ENCODE measurements at places on chromosomes 11 and 22. TPM values are rescaled to one million over a fixed set of nuclear protein-coding genes. Genes with fewer than 3 reads are reported as not detected.

- H3K4me3 ChIP-seq = no peak overlapping the region
- no peaks in the 10 kb centered on the region for H3K4me1 ChIP-seq
- peaks cover 10% of the 10 kb centered on the region for H3K36me3 ChIP-seq
- no peaks in the 10 kb centered on the region for H3K27me3 ChIP-seq
Observed at GRCh38 chr11:27489092-27489491, 16.5 kb upstream of the LGR4 start.

The NAALADL1 gene
- 22.4 TPM for total RNA-seq

DNA sequence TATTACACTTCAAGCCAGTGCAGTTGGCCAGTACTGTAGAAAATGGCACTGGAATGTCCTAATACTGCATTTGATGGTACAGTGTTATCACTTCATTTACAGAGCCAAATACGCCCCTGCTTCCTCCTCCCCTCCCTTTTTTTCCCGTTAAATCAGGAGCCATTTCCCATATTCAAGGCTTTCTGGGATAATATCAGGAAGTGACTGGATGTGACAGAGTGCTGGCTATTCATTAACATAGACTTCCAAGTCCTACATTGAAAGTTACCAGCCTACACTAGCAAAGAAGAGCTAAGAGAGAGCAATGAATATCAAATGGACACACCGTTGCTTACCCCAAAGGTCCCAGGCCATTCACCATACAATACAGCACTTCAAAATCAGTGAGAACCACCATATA is 32.1 kb upstream of the ABCC8 start:
- no peak overlapping the region for H3K27ac ChIP-seq
- no peaks in the 10 kb centered on the region for H3K4me1 ChIP-seq
- H3K27me3 ChIP-seq = no peaks in the 10 kb centered on the region
- H3K4me3 ChIP-seq = no peak overlapping the region

DNA sequence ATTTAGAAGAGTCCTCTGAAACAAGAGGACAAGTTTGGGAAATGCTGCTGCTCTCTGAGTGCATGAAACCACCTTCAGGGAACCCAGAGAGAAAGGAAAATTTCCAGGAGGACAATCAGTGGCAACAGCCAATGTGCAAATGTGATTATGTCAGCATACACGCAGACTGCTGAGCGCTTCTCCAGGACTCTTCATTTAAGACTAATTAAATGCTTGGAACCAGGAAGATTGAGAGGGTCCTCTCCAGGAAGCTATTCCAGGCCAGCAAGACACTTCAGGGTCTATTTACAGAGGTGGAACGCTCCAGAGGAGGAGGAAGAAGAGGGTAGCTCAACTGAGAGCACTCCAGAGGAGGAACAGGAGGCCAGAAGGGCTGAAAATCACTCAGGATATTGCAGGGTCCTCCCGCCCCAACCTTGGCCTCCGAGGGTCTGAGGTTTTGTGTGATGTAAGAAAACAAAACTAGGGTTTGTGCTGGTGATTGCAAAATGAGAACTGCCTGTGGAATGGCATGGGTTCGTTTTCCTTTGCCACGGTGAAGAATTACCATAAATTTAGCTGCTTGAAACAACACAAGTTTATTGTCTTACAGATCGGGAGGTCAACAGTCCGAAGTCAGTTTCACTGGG is 14.1 kb upstream of the HTR3A start:
- H3K36me3 ChIP-seq = no peaks in the 10 kb centered on the region
- DNase-seq = no peak
- no peak overlapping the region for H3K4me3 ChIP-seq
- no peaks in the 10 kb centered on the region for H3K4me1 ChIP-seq
- no peak overlapping the region for H3K27ac ChIP-seq

The C22orf23 gene
- not detected for total RNA-seq

DNA sequence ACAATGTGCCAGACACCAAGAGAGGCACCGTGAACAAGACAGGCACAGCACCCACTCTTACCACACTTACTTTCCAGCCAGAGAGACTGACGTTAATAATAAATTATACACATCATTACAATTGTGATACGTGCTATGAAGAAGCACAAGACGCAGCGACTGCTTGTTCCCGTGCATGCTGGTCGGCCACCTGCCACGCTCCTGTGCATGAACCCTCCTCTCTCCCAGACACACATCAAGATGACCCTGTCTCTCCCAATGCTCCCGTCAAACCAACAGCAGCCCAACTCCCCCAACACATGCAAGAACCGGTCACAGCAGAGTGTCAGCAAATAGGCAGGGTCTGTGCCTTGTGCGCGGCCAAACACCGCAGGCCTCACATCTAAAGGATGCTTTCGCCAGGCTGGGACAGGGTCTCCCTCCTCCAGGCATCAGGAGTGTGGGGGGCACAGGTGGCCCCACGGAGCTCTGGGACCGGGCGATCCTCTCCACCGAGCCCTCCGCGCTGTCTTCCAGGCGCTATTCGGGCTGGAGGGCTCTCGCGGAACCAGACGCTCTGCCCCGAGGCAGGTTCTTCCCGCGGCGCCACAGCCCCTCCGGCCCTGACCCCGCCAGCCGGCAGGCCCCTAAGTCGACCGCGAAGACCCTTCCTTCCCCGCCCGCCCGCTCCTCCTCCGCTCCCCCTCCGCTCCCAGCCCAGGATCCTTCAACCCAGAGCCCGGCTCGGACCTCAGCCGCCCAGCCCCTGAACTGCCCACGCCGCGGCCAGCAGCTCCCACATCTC is 533 bp downstream of the SERGEF start:
- peak; percentile 30 for DNase-seq
- H3K4me3 ChIP-seq = no peak overlapping the region
- H3K27me3 ChIP-seq = no peaks in the 10 kb centered on the region
- H3K4me1 ChIP-seq = peaks cover 19% of the 10 kb centered on the region
- peaks cover 2% of the 10 kb centered on the region for H3K36me3 ChIP-seq
- peak overlapping the region; percentile 73 for H3K27ac ChIP-seq

The IFTAP gene
- total RNA-seq = 0.94 TPM

The METTL15 gene
- 11.8 TPM for total RNA-seq

The PNPLA3 gene
- total RNA-seq = not detected

The MIAT gene
- 270 TPM for total RNA-seq

The FOLR1 gene
- not detected for total RNA-seq

The C22orf31 gene
- total RNA-seq = not detected

GRCh38 chr11:113572136-113572735 is 97.0 kb upstream of the DRD2 start:
- H3K36me3 ChIP-seq = no peaks in the 10 kb centered on the region
- H3K4me1 ChIP-seq = no peaks in the 10 kb centered on the region
- no peak overlapping the region for H3K4me3 ChIP-seq
- H3K27me3 ChIP-seq = no peaks in the 10 kb centered on the region

DNA sequence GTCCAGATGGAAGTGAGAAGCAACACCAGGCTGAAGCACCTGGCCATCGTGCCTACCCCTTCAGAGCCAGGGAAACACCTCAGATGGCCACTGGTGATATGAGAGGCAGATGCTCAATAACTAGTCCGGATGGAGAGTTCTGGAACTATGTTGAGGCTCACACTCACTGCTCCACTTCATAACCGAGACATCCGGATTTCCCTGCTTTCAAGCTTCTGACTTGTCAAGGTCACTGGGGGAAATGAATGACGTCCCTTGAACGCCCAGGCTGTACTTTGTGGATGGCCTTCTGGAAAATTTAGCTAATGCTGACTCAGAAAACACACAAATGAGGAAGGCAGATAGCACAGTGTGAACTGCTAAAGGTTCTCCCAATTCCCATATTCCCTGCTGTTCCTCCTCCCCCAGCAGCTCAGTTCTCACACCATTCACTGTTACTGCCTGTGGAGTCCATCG is at the start of gene LYVE1:
Gene LYVE1, minus strand, starts transcription at position 180 of the 456 bp plus-strand sequence. Its CDS starts 133 bp downstream, at position 47.
- H3K27me3 ChIP-seq = no peaks in the 10 kb centered on the region
- DNase-seq = no peak
- no peak within 1 kb of the TSS for H3K27ac ChIP-seq
- H3K36me3 ChIP-seq = no peaks in the 10 kb centered on the region
- H3K4me1 ChIP-seq = no peaks in the 10 kb centered on the region
- no peak within 1 kb of the TSS for H3K4me3 ChIP-seq

- no peaks in the 10 kb centered on the region for H3K36me3 ChIP-seq
- H3K4me1 ChIP-seq = no peaks in the 10 kb centered on the region
- peaks cover 12% of the 10 kb centered on the region for H3K27me3 ChIP-seq
Observed at GRCh38 chr11:70141486-70142220, 61.4 kb upstream of the FADD start.

DNA sequence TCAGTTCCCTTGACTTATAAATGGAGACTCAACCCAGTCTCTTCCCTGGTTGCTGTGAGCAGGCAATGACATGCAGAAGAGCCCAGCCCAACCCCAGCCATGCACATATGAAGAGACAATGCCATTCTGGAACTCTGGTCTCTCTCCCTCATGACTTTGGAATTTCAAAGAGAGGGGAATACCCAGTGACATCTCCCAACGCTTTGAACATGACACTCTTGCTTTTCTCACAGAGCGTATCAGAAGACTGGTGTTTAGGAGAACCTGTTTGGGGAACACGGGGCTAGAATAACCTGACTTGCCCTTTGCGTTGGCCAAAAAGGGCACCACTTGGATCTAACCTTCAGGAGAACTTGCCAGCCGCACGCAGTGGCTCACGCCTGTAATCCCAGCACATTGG is 12.9 kb downstream of the RANGAP1 start:
- H3K36me3 ChIP-seq = peaks cover 57% of the 10 kb centered on the region
- no peaks in the 10 kb centered on the region for H3K27me3 ChIP-seq
- H3K4me3 ChIP-seq = no peak overlapping the region
- H3K4me1 ChIP-seq = no peaks in the 10 kb centered on the region
- no peak for DNase-seq
- H3K27ac ChIP-seq = no peak overlapping the region

The OR8K1 gene
- not detected for total RNA-seq

The EXPH5 gene
- total RNA-seq = 4.0 TPM
